ENCODE measurements at places on chromosomes 5 and 9. TPM values are rescaled to one million over a fixed set of nuclear protein-coding genes. Genes with fewer than 3 reads are reported as not detected.

- DNase-seq, result no peak
- H3K4me1 ChIP-seq, result no peaks in the 10 kb centered on the region
- no peak overlapping the region for H3K27ac ChIP-seq
- H3K36me3 ChIP-seq, result no peaks in the 10 kb centered on the region
- H3K27me3 ChIP-seq, result no peaks in the 10 kb centered on the region
These were observed 1249.5 kb upstream of the CDH18 start for GRCh38 chr5:21237461-21237860.

GRCh38 chr9:134214386-134214765 lies 50.0 kb upstream of the RNU6ATAC start:
- H3K27me3 ChIP-seq, result no peaks in the 10 kb centered on the region
- no peak overlapping the region for H3K4me3 ChIP-seq
- H3K27ac ChIP-seq, result no peak overlapping the region
- H3K36me3 ChIP-seq, result no peaks in the 10 kb centered on the region

The ADAMTS12 gene
- polyA plus RNA-seq, result not detected

DNA sequence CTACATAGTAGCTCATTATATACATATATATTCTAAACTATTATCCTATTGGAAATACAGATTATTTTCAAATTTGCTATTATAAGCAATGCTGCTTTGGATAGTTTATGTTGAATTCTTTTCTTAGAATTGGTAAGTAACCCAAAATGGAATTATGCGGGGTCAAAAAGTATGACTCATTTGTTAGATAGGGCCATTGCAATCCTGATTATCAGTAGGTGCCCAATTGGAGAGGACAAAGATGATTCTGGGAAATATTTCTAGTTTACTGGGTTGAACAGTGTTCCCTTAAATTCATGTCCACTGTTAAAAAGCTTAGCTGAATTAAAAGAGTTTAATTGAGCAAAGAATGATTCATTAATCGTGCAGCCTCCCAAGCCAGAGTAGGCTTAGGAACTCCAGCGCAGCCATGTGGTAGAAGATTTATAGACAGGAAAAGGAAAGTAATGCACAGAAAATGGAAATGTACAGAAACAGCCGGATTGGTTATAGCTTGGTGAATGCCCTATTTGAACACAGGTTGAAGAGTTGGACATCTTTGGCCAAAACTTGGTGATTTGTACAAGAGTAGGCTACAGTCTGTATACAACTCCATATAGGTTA lies 81.8 kb downstream of the GDNF start:
- H3K27ac ChIP-seq, result no peak overlapping the region
- H3K27me3 ChIP-seq, result no peaks in the 10 kb centered on the region
- no peak for DNase-seq
- peaks cover 24% of the 10 kb centered on the region for H3K36me3 ChIP-seq
- H3K4me3 ChIP-seq, result no peak overlapping the region

- no peak for DNase-seq
- no peaks in the 10 kb centered on the region for H3K36me3 ChIP-seq
- H3K27me3 ChIP-seq, result peaks cover 24% of the 10 kb centered on the region
- H3K4me1 ChIP-seq, result peaks cover 4% of the 10 kb centered on the region
- no peak overlapping the region for H3K27ac ChIP-seq
These were observed 7.7 kb downstream of the AQP3 start for GRCh38 chr9:33439731-33440130.

GRCh38 chr9:3777137-3777536 lies 251.3 kb upstream of the RFX3 start:
- no peak overlapping the region for H3K27ac ChIP-seq
- no peak for DNase-seq
- no peaks in the 10 kb centered on the region for H3K36me3 ChIP-seq
- no peak overlapping the region for H3K4me3 ChIP-seq
- H3K4me1 ChIP-seq, result no peaks in the 10 kb centered on the region

DNA sequence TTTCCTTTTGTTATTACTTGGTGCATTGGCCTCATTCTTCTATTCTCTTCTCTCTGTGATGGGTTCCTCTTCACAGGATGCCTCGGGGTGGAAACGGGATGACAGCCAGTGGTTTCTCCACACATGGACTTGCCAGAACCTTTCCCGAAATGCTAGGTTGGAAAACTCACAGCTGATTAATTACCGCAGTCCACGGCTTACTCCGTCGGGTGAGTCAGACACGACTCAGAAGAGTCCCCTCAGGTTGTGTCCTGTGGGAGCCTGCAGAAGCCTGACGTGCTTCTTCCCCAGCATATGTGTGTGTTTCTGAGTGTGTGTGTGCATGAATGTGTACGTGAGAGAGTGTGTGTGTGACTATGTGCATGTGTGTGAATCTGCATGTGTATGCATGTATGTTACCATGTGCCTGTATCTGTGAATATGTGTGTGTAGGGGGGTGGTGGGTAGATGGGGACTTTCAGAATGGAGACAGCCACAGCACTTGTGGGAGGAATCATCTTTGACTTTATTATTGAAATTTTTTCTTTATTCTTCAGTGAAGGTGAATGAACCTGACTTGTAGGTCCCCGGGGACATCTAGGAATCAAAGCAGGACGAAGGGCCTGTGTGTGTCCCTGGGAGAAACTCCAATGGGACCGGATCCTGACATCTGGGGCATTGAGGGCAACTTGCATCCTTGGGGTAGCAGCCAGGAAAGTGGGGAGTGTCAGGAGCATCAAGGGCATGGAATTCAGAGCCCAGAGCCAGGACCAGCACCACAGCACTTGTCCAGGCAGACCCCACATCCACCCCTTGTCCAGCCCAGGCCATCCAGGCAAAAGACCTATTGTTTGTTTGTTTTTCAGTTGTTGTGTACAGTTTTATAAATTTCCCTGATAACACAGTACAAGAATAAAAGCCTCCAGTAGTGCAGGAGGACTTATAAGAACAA lies 21.9 kb upstream of the MED10 start:
- no peaks in the 10 kb centered on the region for H3K4me1 ChIP-seq
- no peak overlapping the region for H3K4me3 ChIP-seq
- H3K27me3 ChIP-seq, result peaks cover 26% of the 10 kb centered on the region
- peaks cover 6% of the 10 kb centered on the region for H3K36me3 ChIP-seq
